ENCODE measurements at places on chromosomes 3 and 15.

DNA sequence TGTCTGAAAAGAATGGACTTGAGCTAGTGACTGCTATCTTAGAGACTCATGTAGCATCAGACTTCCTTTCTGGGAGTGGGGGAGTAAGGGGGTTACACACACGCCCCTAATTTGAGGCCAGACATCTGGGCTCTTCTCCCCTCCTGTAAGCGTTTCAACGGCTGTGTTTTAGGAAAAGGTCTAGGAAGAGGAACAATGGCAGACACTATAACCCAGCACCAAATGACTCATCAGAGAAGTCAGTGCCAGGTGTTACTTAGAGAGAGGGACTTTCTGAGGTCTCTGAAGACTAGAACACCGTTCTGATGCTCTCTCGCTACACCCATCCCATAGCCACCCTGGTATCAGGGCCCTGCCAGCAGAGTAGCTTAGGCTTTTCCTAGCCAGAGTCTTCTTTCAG, 65.5 kb downstream of the SSUH2 start:
- DNase-seq, result no peak

DNA sequence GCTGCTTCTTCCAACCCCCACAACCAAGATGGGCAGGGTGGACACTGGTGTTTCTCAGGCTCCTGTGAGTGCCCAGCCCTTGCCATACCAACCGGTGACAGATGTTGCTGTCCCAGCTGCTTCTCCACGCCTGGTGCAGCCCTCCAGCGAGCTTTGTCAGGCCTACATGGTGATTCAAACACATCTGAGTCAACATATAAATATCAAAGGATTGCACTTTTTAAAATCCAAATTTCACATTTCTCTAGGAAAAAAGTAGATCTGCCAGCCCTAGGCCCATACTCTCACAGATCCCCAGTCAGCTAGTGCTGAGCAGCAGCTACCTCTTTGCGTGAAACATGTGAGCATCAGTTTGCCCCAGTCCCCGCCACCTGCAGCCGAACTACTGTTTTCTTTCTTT, 52.7 kb downstream of the RPN1 start:
- DNase-seq, result no peak

GRCh38 chr15:58627046-58627445, 122.5 kb downstream of the ADAM10 start:
- no peak for DNase-seq

GRCh38 chr3:189204167-189204866, 32.5 kb downstream of the TPRG1 start:
- DNase-seq, result no peak

- no peak for DNase-seq
These were observed 46.8 kb upstream of the DPPA4 start for GRCh38 chr3:109384164-109384563.

- no peak for DNase-seq
These were observed 36.4 kb downstream of the CCDC80 start for GRCh38 chr3:112604536-112604935.
